GOT3 (cell line): ENCODE measurements at places on chromosomes 7 and 10.

DNA sequence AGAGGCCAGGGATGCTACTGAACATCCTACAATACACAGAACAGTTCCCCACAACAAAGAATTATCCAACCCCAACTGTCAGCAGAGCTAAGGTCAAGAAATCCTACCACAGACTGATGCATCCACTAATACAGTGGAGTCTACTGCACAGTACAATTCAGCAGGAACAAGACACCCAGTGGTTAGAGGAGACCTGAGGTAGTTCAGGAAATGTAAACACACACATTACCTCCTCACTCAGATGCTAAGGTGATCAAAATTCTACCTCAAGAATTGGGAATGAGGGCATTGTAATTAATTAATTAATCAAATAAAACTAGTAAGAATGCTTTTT is 91.4 kb downstream of the ZFAND4 start:
- no peak for DNase-seq

DNA sequence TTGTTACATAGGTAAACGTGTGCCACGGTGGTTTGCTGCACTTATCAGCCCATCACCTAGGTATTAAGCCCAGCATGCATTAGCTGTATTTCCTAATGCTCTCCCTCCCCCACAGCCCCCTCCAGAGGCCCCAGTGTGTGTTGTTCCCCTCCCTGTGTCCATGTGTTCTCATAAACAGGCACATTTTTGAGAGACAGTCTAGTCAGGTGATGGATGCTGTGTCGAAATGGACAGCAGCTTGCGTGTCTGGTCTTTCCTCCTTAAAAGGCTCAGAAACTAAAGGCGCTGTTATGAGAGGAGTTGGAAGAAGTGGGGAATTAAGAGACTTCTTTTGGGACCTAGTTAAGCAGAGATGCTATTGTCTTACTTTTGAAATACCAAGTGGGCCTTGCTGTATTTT is 296.0 kb downstream of the BBS9 start:
- DNase-seq, result no peak

GRCh38 chr10:89241026-89241425 is 10.5 kb downstream of the LIPA start:
- no peak for DNase-seq

DNA sequence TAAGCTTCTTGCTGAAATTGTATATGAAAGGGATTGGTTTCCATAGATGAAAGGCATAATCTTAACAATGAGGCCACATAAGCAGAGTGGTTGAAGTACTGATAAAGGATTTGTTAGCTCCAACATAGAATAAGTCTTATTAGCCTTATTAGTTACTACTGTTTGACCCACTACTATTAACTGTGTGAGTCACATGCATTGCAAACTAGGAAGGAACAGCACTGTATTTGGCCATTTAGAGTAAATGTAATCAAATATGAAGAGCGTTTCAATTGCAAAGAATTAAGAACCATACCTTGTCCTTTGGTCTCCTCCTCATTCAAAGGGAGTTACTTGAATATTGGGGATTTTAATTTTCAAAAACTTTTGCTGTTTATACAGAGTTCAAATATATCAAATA is 428.9 kb downstream of the MDFIC start:
- DNase-seq, result no peak

DNA sequence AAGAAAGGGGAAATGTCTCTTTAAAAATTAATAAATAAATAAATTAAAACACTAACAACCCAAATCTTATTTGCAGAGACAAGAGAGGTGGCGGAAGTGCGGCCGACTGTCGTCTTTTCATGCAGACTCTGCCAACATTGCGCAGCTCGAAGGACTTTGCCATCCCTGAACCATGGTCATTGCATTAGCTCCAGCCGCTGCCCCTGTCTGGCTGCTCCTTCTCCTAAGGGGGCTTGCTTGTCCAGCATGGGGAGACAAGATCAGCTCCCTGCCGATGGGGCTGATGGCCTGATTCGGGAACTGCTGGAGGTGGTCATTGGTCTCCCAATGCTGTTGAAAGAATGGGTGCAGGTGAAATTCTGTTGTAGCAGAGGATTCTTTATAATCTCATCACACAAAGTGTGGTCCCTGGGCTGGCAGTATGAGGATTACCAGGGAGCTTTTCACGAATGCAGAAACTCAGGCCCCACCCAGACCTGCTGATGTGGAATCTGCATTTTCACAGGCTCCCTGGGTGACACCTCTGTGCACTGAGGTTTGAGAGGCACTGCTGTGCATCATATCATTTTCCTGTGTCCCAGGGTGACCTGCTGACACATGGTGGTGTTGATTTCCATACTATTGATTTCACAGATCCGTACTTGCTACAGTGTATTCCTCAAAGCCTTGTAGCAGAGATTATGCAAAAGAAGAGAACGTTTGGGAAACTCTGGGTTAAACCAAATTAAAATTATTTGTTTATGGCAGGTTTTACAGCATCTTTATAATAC is 172.4 kb upstream of the ZMIZ1 start:
- no peak for DNase-seq

DNA sequence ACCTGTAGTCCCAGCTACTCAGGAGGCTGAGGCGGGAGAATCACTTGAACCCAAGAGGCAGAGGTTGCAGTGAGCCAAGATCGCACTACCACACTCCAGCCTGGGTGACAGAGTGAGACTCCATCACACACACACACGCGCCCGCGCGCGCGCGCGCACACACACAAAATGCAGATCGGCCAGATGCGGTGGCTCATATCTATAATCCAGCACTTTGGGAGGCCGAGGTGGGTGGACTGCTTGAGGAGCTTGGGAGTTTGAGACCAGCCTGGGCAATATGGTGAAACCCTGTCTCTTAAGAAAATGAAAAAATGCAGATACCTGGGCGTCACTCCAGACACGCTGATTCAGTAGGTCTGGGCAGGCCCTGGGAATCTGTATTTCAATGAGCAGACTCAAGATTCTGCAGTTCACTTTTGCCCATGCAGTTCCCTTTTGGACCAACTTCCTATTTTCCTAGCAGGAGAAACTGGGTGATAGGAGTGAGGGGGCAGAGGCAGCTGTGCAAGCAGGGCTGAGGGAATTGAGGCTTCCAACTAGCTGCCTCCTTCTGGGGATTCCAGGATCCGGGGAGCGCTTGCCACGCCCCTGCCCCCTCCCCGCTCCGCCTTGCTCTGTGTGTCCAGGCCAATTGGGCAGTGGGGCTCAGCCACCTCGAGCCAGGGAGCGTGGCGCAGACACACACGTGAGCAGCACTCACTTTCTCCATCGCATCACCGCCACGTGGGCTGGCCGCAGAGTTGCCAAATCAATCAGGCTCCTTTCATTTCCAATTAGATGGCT is 173.6 kb downstream of the SH3PXD2A start:
- no peak for DNase-seq

DNA sequence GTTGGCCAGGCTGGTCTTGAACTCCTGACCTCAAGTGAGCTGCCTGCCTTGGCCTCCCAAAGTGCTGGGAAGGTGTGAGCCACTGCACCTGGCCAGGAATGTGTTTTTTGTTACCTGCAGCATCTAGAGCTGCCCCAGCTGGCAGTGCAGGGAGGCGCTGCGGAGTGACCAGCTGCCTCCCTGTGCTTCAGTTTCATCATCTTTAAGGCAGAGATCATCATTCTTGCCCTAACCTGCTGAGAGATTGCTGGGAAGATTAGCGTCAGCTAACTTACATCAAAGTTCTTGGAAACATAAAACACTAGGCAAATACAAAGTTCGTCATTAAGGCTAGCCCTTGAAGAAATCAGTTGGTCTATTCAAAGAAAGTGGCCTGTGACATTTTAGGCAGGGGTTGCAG is 2.3 kb downstream of the ZNF282 start:
- DNase-seq, result no peak
